ENCODE measurements at places on chromosomes 7 and 10.

DNA sequence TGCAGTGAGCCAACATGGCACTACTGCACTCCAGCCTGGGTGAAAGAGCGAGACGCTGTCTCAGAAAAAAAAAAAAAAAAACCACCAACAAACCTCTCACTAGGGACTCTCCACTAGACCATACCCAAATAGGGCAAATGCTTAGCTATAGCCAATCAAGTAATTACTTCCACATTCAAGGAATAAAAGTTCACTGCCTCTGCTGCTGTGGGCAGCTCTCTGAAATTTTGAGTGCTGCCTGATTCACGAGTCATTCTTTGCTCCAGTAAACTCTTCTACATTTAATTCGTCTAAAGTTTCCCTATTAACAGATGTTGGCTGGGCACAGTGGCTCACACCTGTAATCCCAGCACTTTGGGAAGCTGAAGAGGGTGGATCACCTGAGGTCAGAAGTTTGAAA is 4.7 kb upstream of the NRBF2 start:
- DNase-seq = no peak

DNA sequence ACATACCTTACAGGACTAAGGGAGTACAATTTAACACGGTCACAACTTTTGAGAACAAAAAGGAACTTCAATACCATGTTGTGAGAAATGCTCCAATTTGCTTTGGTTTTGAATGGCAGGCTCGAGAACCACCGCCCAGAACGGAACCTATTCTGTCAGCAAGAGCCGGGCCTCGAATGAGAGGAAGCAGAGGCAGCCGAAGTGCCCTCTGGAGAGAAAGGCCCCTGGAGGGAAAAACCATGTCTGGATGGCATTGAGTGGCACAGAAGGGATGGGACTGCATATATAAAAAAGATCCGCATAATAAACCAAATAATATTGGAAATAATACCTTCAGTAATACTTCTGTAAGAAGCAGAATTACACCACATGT is 85.6 kb downstream of the CHST15 start:
- no peak for DNase-seq

- no peak for DNase-seq
Measured at GRCh38 chr10:75857269-75857846, 425.9 kb downstream of the LRMDA start.

GRCh38 chr10:13268310-13268709 is 31.6 kb downstream of the PHYH start:
- no peak for DNase-seq

- DNase-seq = no peak
Measured at GRCh38 chr10:36141856-36142560, 499.9 kb upstream of the FZD8 start.

DNA sequence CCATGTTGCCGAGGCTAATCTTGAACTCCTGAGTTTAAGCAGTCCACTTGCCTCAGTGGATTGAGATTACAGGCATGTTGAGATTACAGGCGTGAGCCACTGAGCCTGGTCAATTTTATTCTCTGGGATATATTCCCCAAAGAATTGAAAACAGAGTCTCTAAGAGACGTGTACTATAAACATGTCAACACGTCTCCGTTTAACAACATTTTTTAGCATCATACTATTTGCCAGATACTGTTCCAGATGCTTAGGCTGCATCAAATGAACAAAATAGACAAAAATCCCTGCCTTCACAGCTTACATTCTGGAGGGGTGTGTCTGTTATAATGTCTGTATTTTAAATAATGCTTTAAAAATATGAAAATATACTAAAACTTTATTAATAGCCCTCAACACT is 54.1 kb upstream of the PRKG1 start:
- DNase-seq = no peak

GRCh38 chr10:8705415-8705814 is 650.9 kb downstream of the GATA3 start:
- no peak for DNase-seq

- DNase-seq = no peak
Measured at GRCh38 chr7:41315764-41316163, 387.1 kb downstream of the INHBA start.

DNA sequence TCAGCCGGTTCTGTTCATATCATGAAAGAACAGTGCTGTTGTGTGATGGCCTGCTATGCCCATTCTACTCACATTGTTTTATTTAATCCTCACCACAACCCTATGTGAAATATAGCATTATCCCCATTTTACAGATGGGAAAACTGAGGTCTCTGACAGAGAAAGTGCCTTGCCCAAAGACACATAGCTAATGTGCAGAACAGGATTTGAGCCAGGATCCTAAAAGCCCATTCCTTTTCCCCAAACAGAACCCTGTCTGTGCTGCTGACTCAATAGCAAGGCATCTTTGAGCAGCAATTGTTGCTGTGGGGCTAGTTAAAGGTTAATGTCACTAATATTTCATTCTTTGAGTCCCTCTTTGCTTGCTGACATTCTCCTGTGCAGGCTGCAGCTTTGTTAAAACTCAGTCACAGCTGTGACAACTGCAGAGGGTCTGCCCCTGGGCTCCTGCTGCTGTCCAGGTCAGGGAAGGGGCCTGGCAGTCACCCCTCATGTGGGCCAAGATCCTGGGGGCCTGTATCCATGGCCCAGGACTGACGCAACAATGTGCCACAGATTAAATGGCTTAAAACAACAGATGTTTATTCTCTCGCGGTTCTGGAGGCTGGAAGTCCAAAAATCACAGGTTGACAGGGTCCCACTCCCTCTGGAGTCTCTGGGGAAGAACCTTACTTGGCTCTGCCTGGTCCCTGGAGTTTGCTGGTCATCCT is 40.4 kb downstream of the AFAP1L2 start:
- no peak for DNase-seq

DNA sequence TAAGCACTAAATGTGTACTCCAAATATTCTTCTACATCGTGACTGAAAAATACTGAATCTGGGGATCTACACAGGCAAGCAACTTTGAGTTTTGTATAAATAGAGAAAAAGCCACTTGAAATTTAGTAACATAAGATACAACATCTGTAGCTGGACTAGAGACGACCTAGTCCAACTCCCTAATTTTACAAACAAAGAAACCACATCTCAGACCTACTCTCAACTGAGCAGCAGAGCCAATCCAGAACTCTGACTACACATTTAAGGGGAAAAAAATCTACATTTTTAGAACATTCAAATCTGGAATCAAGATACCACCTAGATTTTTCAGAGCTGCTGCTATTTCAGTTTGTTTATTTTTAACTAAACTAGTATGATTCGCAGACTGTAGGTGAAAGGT is 88.9 kb downstream of the CABCOCO1 start:
- no peak for DNase-seq

GRCh38 chr7:21526007-21526406 is 16.8 kb upstream of the DNAH11 start:
- DNase-seq = no peak

DNA sequence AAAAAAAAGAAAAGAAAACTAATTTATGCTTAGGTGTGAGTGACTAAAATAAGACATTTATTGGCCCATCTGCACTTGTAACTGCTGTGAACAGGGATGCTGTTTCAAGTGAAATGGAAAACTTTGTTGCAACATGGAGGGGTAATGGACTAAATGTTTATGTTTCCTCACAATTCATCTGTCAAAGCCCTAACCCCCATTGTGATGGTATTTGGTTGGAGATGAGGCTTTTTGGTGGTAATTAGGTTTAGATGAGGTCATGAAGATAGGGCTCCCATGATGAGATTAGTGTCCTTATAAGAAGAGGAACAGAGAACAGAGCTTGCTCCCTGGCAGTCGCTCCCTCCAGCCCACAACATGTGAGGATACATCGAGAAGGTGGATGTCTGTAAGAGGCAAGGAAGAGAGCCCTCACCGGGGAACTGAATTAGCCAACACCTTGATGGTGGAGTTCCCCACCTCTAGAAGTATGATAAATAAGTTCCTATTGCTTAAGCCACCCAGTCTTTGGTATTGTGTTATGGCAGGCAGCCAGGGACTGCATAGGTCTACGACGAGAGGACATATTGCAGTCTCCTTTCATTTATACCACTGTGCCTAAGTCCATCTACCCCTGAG is 28.6 kb upstream of the VCL start:
- DNase-seq = no peak

GRCh38 chr7:141339603-141340002 is 211.6 kb upstream of the AGK start:
- DNase-seq = no peak

GRCh38 chr10:127563718-127564553 is 14.8 kb downstream of the NPS start:
- no peak for DNase-seq

DNA sequence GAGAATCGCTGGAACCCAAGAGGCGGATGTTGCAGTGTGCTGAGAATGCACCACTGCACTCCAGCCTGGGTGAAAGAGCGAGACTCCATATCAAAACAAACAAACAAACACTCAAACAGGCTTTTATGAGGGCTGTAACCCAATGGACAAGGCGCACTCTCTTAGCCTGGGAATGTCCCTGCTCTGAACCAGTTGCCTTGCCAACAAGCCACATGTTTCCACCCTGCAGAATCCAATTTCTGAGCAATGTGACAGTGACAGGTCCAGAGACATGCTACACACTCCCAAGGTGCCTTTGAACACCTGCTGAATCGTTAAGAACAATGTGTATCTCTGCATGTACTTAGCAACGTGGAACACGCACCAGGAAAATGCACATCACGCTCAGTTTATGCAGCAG is 186.8 kb upstream of the AUTS2 start:
- no peak for DNase-seq

DNA sequence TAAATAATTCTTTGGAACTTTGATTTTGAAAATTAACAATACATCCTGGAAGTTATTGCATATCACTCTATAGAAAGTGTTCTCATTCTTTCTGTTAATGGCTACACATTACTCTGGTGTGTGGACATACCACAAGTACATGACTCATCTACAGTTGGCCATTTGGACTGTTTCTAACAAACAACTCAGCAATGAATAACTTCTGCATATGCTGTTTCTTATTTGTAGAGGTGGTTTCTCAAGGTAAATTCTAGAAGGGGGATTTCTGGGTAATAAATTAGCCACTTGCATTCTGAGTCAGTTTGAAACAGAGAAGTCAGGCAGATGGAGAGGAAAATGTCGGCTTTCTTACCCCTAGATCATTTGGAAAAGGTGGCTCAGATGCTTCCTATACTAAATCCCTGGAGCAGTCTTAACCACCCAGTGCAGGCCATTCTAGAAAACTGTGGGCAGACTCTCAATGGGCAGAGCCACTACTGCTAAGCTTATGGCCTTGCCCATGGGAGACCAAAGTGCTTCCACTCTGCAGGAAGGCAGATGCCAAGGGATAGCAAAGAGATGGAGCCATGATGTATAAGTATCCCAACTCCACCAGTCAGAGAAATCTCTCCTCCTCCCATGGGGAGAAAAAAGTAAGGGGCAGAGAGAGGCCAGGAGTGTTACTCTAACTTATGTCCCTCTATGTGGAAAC is 194.0 kb upstream of the PLPP4 start:
- DNase-seq = peak; percentile 11

DNA sequence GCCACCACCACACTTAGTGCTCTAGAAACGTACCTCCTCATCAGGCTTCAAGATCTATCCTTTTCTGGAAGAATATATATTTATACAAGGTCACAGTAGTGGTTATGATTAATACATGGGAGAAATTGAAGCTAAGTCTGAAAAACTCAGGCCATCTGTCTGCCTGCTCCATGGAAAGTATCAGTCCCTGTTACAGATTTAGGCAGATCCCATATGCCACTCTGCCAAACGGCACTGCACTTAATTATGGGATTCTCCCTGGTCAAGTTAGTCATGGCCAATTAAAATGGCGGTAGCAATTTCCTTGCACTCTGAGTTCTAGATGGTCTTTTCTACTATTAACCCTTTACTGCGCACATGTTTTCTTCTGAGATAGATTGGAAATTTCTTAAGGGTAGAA is 740.0 kb downstream of the SUGCT start:
- DNase-seq = no peak

DNA sequence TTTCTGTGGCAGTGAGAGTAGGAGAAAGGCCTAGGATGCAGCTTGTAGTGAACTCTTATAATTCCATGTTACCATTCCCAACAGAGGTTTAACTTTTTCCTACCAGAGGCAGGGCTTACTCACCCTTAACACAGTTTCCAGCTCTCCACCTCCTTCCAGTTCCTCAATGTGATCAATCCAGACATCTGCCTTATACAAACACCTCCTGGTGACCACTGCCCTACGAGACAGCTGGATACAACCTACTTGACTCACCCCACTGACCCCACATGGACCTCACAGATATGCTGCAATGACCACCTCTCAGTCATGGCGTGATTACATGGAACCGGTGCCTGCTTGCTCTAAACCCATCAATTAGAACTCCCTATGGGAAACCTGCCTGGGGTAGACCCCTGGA is 326.5 kb downstream of the TNS3 start:
- no peak for DNase-seq

- no peak for DNase-seq
Measured at GRCh38 chr7:2376351-2377154, 21.9 kb downstream of the EIF3B start.

GRCh38 chr7:23293500-23294073 is 5.6 kb upstream of the MALSU1 start:
- no peak for DNase-seq

DNA sequence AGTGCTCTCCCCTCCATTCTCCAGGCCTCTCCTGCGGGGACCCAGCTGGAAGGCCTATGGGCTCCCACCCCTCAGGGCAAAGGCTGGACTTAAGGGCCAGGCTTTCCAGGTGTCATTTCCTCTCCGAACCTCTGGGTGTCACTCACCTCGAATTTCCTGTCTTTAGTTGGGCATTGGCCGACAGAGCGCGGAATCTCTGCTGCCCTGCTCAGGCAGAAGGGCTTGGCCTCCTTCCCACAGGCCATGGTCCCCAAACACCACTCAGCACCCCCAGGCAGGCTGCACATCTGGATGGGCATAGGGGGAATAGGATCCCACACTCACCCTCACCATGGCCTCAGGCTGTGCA is 212.9 kb downstream of the CCSER2 start:
- no peak for DNase-seq

GRCh38 chr7:34075523-34076370 is 170.4 kb downstream of the BMPER start:
- no peak for DNase-seq

- DNase-seq = no peak
Measured at GRCh38 chr10:12832096-12832495, 169.4 kb downstream of the CCDC3 start.

- DNase-seq = no peak
Measured at GRCh38 chr7:151289891-151290290, 41.4 kb upstream of the SMARCD3 start.

DNA sequence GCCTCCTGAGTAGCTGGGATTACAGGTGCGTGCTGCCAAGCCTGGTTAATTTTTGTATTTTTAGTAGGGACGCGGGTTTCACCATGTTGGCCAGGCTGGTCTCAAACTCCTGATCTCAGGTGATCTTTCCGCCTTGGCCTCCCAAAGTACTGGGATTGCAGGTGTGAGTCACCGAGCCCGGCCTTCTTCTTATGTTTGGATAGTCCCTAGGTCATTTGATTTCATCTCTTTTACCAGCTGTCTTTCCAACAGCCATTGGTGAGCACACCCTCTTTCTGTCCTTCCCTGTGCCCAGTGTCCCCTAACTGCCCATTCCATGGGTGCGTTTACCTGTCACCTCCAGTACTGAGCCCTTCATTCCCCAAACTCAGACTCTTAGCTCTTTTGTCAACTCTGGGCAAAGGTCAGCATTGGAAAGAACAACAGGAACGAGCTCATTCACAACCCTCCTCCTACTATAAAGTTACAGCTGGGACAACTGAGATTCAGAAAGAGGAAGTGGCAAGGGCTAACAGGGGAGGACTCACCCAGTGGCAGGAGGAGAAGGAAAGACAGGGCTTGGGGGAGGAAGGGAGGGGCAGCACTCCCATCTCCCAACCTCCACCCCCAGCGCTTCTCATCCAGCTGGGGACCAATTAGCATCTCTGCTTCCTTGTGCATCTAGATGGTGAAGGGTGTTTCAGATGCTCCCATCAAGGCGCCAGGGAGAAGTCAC is 5.6 kb downstream of the SSC4D start:
- DNase-seq = no peak
